Fibroblast of mammary gland (primary cell): ENCODE measurements at places on chromosomes 12 and 14.

GRCh38 chr14:100914597-100915021, 11.1 kb upstream of the RTL1 start:
- DNase-seq: no peak

DNA sequence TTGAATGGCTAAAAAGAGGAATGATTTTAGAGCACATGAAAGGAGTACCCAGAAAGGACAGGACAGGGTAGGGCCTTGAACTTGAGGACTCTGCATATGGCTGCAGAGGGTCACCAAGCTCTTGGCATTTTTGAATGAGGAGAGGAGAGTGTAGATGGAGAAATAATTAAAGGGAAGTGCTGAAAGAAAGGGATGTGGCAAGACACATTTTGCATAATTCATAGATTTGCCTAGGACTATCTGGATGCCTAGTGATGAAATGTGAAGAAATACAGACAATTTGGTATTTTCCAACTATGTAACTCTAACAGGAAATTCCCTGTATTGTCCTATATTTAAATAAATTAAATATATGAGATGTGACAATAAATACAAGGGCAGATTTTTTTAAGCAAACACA, 27.5 kb upstream of the MDM1 start:
- no peak for DNase-seq

DNA sequence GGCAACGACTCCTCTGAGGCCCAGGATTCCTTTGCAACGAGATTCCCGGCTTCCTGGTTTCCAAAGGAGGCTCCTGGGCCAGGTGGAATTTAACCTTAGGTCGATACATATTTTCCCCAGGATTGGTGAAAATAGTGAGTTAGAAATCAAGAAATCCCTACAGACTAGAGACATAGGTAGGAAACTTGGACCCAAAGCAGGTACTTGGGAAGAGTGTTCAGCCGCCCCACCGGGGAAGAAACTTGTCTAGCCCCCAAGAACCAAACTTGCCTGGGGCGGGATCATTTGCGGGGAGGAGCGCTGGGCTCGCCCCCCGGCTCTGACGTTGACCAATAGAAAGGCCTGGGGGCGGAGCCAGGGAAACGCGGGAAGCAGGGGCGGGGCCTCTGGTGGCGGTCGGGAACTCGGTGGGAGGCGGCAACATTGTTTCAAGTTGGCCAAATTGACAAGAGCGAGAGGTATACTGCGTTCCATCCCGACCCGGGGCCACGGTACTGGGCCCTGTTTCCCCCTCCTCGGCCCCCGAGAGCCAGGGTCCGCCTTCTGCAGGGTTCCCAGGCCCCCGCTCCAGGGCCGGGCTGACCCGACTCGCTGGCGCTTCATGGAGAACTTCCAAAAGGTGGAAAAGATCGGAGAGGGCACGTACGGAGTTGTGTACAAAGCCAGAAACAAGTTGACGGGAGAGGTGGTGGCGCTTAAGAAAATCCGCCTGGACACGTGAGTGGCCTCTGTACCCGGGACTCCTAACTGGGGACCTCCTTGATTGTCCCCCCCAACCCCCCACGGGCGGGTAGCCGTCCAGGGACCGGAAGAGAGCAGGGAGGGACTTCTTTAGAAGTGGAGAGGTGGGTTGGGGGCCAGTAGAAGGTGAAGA, at the start of gene CDK2:
Gene CDK2, plus strand, starts transcription at position 423 of the 874 bp plus-strand sequence. Its CDS starts 179 bp downstream, at position 602.
- peak; percentile 63 for DNase-seq

DNA sequence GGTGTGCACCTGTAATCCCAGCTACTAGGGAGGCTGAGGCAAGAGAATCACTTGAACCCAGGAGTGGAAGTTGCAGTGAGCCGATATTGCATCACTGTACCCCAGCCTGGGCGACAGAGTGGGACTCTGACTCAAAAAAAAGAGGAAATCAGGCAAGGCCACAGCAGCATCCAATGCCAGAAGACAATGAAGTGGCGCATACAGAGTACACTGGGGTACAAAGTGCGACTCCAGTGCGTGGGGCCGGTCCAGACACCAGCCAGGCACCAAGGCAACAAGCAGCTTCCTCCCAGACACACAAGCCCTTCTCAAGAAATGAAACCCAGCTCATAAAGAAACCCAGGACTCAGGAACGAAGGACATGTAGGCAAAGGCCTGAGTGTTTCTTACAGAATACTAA, 28.2 kb downstream of the TTC7B start:
- no peak for DNase-seq

DNA sequence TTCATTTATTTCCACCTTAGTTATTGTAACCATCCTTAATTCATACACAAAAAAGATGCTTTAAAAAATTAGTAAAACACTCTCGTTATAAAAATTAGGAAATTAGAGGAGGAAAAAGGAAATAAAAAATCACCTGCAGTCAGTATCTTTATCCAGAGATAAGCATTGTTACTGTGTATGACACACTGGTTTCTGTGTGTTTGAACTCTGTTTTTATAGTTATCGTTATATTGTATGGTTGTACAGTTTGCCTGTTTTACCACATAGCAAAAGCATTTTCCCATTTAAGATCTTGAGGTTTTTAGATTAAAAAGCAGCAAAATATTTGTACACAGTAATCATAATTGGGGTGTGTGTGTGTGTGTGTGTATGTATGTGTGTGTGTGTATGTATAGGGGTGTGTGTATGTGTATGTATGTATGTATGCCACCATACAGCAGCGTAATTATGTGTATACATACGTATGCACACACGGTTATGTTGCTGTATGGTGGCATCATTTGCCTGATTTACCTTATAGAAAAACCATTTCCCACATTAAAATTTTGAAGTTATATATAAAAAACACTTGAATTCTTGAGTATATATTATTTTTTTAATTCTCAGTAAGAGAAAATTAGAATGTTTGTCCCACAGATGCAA, 19.8 kb downstream of the WNK1 start:
- no peak for DNase-seq

DNA sequence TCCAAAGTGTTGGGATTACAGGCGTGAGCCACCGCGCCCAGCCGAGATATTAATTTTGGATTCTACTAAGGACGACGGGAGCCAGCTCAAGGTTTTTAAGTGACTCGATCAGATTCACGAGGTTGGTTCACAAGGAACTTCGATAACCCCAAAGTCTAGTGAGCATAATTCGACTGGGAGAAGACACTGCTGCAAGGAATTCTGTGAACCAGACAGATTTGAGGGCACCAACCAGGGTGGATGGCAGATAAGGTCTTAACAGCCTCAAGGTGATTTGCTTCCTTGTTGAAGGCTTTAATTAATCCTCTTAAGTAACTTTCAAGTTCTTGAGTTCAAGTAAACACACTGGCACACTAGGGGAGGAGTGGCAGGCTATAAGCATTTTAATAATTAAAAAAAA, 1.1 kb upstream of the KLHDC2 start:
- DNase-seq: no peak

- DNase-seq: peak; percentile 50
Observed at GRCh38 chr12:127231371-127231770, 1035.6 kb upstream of the TMEM132C start.
